ENCODE measurements at places on chromosomes 6 and 20. TPM values are rescaled to one million over a fixed set of nuclear protein-coding genes. Genes with fewer than 3 reads are reported as not detected.
A peak's percentile ranks its signal among the peaks of the same experiment; 100 is the strongest.

The LCA5 gene
- 3.6 TPM for total RNA-seq

The SALL4 gene
- total RNA-seq = 65.4 TPM

DNA sequence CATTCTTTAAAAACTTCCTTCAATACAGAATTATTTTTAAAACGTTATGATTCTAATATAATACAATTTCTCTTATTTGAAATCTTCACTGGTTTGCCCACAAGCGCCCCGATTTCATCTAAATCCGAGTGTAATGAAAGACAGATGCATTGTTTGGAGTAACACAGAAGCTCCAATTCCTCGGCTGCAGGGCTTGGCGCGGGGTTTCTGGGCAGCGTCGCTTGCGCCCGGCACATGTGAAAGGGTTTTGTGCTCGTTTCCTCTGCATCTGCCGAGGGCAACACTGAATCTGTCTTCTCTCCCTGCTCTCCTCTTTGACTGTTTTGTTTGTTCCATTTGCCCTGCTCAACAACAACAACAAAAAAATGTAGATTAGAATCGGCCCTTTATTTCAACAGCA is 248.6 kb upstream of the QKI start:
- DNase-seq = no peak

The GPR31 gene
- not detected for total RNA-seq

The REPS1 gene
- total RNA-seq = 50.4 TPM

- DNase-seq = no peak
Observed at GRCh38 chr6:166556863-166557322, 29.6 kb downstream of the RAMACL start.

- no peak for DNase-seq
Observed at GRCh38 chr20:8254911-8255582, 123.0 kb downstream of the PLCB1 start.

DNA sequence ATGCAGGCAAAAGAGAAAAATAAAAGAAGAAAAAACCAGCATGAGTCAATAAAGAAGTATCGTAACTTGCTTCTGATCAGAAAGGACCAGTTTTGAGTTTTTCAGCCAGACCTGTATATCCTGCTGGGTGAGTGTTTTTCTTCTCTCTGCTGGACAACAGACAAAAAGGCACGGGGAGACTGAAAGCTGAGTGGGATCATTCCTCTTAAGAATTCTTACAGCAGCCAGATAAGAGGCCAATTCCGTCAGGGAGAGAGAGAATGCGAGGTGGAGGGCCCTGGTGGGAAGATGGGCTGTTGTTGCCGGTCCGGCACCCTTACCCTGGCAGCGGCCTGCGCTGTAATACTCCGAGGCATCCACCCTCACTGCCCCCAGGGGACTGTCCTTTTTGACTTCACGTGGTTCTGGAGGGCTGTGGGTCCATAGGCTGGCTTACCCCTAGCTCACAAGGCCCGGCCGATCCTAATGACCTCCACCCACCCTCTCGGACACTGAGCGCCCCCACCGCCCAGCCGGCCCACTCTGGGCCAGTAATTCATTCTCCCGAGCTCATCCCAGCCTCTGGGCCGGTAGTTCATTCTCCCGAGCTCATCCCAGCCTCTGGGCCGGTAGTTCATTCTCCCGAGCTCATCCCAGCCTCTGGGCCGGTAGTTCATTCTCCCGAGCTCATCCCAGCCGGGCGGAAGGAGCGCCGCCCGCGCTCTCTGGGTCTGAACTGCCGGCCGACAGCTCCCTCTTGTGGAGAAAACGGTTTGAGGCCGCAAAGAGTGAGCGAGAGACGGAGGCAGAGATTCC is 118.3 kb upstream of the SIRPA start:
- DNase-seq = peak; percentile 94

DNA sequence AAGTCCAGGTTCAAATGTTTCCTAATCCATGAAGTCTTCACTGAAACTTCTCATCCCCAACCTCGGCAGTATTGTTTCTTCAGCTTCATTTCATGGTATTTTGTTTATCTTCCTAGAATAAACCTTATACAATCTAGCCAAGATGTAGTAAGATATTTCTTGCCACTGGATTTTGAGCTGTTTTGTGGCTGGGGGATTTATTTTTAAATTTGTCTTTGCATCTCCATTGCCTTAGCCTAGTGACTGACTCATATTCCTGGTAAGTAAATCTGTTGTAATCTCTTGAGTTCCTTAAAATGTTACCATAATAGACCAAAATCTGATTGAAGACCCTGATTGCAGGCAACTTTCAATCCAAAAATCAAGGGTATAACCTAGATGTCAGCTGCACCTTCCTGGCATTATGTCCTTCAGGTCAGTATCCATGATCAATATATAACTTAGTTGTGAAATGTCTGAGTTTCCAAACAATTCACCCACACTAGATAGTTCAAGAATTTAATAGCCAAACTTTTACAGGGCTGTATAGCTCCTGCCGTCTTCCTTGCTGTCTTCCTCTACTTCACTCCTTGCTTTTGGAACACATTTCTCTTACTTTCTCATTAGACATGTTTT is 4.7 kb upstream of the TRMT11 start:
- DNase-seq = no peak

DNA sequence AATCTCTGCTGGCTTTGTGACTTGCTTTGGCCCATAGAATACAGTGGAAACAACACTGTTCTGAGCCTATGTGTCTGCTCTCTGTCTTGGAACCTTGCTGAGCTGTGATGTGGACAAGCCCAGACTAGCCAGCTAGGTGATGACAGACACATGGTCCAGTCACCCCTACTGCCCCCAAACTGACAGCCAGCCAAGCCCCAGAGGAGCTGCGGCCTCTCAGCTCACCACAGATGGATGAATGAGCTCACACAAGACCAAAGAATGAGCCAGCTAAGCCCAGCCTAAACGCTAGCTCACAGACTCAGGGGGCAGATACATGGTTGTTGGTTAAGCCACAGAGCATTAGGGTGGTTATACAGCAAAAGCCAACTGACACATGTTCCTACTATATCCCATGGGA is 4.1 kb downstream of the AARS2 start:
- DNase-seq = no peak

The MATN4 gene
- not detected for total RNA-seq

- no peak for DNase-seq
Observed at GRCh38 chr6:43942011-43942442, 172.0 kb downstream of the VEGFA start.

GRCh38 chr6:157429248-157429647 is 48.3 kb downstream of the ZDHHC14 start:
- DNase-seq = no peak

- DNase-seq = no peak
Observed at GRCh38 chr6:170545405-170545804, 7.7 kb downstream of the PSMB1 start.

GRCh38 chr20:44166477-44166876 is 20.5 kb downstream of the JPH2 start:
- no peak for DNase-seq

Data from endothelial cell (in vitro differentiated cells).